ENCODE measurements at places on chromosomes 4 and X.
A peak's percentile ranks its signal among the peaks of the same experiment; 100 is the strongest.

DNA sequence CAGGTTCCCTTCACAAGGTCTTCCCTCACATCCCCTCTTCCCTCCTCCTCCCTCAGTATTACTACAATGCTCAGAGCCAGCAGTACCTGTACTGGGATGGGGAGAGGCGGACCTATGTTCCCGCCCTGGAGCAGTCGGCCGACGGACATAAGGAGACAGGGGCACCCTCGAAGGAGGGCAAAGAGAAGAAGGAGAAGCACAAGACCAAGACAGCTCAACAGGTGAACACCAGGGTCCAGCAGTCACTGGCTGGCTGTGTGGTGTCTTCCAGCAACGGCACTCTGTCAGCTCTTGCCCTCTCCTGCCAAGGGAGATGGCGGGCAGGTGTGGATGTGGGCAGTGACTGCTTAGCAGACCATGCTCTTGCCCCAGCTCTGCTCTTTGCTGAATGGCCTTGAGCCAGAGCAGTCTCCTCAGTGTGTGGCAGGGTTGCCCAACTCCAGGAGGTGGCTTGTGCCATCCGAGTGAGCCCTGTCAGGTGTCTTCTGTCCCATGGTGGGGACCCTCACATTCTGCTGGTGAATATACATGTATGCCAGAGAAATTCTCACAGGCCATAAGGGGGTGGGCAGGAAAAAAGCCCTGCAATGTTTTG, 11.4 kb upstream of the UBA1 start:
- DNase-seq = no peak

- DNase-seq = no peak
Measured at GRCh38 chr4:40953283-40954087, 203.7 kb downstream of the NSUN7 start.

DNA sequence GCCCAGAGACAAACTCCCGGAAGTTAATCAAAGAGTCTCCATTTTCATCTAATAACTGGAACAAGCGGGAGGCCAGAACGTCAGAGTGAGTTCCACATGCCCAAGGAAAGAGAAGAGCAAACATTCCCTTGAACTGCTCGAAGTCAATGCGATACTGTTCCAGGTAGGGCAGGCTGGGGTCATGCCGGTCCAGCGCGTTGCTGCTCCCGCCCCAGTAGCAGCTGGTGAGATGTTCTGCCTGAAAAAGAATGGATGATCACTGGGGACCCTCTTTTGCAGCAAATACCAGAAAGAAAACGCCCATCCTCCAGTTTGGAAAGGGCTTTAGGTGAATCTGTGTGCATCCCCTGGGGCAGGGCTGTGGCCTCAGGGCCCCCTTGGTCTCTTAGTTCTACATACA, 65.2 kb upstream of the UCP1 start:
- DNase-seq = no peak

- DNase-seq = no peak
Measured at GRCh38 chrX:39309721-39310152, 508.5 kb downstream of the MID1IP1 start.

GRCh38 chrX:619451-619811, 11.2 kb upstream of the SHOX start:
- DNase-seq = no peak

- no peak for DNase-seq
Measured at GRCh38 chr4:125482822-125483221, 168.1 kb downstream of the FAT4 start.

- no peak for DNase-seq
Measured at GRCh38 chr4:187128976-187129375, 405.3 kb upstream of the FAT1 start.

DNA sequence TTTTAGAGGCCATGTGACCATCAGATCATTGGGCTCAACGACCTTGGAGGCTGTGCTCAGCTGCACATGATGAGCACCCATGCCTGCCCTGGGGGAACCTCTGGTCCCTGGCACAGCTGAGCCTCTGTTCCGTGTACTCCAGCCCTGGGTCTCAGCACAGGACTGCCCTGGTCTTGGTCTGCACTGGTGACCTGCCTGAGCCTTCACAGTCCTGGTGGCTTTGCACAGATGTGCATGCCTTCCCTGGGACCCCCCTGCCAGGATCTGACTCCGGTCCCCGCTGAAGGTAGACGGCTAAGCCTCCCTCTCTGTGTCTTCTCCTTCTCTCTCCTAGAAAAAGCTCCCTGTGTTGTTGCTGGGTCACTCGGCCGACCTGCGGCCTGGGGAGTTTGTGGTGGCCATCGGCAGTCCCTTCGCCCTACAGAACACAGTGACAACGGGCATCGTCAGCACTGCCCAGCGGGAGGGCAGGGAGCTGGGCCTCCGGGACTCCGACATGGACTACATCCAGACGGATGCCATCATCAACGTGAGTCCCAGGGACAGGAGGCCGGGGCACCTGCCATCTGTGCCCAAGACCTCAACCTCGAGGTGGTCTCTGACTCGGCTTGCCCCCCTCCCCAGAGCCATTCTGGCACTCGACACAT, 21.6 kb downstream of the HTRA3 start:
- DNase-seq = no peak

GRCh38 chrX:118550792-118551191, 55.2 kb downstream of the DOCK11 start:
- no peak for DNase-seq

- peak; percentile 4 for DNase-seq
Measured at GRCh38 chrX:133297284-133297683, 79.1 kb upstream of the TFDP3 start.

GRCh38 chr4:8167291-8167690, 8.7 kb upstream of the ABLIM2 start:
- no peak for DNase-seq

- no peak for DNase-seq
Measured at GRCh38 chrX:42823443-42823842, 45.5 kb upstream of the PPP1R2C start.

DNA sequence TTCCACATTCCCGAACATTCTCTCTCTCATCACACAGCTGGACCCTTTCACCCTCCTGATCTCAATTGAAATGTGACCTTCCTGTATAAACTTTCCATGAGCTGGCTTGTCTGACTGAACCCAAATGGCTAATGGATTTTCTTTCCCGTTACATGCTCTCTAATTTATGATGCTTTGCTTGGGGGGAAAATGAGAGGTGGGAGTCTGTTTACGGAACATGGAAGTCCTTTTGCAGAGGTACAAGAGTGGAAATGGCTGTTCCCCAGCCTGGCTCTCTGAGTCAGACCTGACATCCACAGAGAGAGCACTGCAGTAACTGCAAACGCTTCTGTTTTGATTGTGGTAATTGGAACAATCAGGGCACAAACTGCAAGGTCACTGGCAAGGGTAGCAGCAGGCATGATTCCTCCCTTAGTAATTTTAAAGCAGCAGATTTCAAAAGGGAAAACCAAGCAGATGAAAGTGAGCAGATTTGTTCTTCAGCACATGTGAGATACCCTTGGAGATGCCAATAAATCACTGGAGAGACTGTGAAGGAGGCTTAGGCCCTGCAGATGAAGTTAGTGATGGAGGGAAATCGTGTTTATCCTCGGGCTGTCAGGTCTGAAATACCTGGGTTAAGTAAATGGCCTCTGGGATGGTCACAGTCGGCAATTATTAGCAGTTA, 83.9 kb downstream of the SNCA start:
- DNase-seq = no peak

GRCh38 chrX:105260291-105261043, 40.0 kb upstream of the TEX13A start:
- DNase-seq = no peak

DNA sequence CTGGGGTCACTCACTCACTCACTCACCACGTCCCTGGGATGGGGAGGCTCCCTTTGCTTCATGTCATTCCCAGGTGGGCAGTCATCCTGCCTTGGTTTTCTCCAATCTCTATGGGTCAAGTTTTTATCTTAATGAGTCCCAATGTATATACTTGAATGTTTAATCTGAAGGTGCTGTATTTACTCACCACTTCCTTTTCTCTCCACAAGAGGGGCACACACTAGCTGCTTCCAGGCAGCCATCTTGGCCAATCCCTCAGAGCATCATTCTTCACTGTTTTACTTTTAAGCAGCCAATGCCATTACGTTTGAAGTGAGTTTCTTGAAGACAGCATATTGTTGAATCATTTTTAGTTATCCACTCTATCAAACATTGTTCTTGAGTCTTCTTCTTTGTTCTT, 153.4 kb upstream of the ARSJ start:
- no peak for DNase-seq

DNA sequence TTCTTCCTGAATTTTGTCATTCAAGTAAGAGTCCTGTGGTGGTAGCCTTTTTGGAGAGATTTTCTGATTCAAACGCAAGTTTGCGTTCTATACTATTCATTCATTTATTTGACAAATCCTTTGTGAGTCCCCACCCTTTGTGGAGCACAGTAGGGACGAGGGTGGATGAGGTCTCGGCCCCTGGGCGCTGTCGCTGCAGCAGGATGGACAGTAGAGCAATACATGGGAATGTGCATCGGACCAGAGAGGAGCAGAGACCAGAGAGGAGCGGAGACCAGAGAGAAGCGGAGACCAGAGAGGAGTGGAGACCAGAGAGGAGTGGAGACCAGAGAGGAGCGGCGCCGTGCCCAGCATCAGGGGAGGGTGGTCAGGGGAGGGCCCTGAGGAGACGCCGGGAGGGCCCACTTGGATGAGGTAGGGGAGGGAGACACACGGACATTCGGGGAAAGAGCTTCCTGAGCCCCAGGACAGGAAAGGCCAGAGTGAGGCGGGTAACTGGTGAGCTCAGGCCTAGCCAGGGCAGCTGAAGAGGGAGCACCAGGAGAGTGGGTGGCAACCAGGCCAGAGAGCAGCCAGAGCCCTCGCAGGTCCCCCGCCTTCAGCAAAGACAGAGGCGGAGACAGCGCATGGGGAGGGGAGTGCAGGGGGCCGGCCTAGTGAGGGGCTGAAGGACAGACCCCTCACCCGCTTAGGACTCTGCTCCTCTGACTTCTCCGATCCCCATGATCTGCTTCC, 67.3 kb downstream of the NAT8L start:
- DNase-seq = no peak

DNA sequence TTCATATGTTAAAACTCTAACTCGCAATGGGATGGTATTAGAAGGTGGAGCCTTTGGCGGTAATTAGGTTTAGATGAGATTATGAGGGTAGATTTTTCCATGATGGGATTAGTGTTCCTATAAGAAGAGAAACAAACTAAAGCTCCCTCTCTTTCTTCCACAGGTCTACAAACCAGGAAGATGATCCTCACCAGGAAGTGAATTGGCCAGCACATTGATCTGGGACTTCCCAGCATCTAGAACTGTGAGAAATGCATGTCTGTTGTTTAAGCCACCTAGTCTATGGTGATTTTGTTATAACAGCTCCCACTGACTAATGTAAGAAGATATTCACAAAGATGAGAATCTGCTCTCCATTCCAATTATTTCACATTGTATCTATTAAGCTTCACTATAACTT, 2266.9 kb downstream of the PCDH7 start:
- DNase-seq = no peak

DNA sequence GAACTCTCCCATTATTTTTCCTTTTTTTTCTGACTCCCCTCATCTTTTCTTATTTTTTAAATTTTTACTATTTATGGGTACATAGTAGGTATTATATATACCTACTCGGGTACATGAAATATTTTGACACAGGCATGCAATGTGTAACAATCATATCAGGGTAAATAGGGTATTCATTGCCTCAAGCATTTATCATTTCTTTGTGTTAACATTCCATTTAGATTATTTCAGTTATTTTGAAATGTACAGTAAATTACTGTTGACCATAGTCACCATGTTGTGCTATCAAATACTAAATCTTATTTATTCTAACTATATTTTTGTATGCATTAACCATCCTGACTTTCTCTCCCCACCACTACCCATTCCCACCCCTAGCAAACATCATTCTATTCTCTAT, 33.8 kb upstream of the SLIT2 start:
- DNase-seq = no peak

DNA sequence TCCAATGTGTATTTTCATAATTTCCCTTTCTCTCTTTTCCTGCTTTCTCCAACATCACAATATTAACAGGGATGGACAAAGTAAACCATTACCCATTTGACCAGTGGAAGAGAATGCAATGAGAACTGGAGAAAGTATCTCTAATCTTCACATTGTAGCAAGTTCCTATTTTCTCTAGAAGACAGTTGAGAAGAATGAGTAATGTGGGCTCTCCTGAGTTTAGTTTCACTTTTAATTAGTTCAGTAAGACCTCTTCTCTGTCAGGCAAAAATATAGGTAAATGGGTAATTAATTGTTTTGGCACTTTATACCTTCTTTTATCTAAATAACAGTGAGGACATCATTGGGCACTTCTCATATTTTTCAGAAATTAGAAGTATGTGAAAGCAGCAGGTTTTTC, 602.0 kb downstream of the GLUD2 start:
- no peak for DNase-seq
